ENCODE measurements at places on chromosomes 7 and 10. TPM values are rescaled to one million over a fixed set of nuclear protein-coding genes. Genes with fewer than 3 reads are reported as not detected.

MRPS17 gene
- total RNA-seq: 9.8 TPM

PLEKHS1 gene
- total RNA-seq: not detected

SAMD9 gene
- not detected for total RNA-seq

JAKMIP3 gene
- total RNA-seq: 0.31 TPM

TRIL gene
- 14.3 TPM for total RNA-seq

GRCh38 chr7:145665499-145666258, 450.9 kb upstream of the CNTNAP2 start:
- H3K36me3 ChIP-seq: no peaks in the 10 kb centered on the region
- no peak overlapping the region for H3K27ac ChIP-seq
- no peaks in the 10 kb centered on the region for H3K4me1 ChIP-seq
- no peak for DNase-seq

GRCh38 chr7:105675934-105676371, 94.7 kb upstream of the EFCAB10 start:
- no peaks in the 10 kb centered on the region for H3K36me3 ChIP-seq
- no peaks in the 10 kb centered on the region for H3K4me1 ChIP-seq
- DNase-seq: no peak
- H3K4me3 ChIP-seq: no peak overlapping the region
- H3K27ac ChIP-seq: no peak overlapping the region

- peak; percentile 53 for DNase-seq
- H3K4me1 ChIP-seq: peaks cover 16% of the 10 kb centered on the region
- H3K4me3 ChIP-seq: peak overlapping the region; percentile 93
- H3K27ac ChIP-seq: no peak overlapping the region
- H3K36me3 ChIP-seq: no peaks in the 10 kb centered on the region
- peaks cover 20% of the 10 kb centered on the region for H3K27me3 ChIP-seq
These were observed 1.8 kb downstream of the ZMYND11 start for GRCh38 chr10:137031-137430.

- H3K36me3 ChIP-seq: no peaks in the 10 kb centered on the region
- H3K27me3 ChIP-seq: peaks cover 17% of the 10 kb centered on the region
- H3K27ac ChIP-seq: no peak overlapping the region
These were observed 1.5 kb downstream of the IL6 start for GRCh38 chr7:22728401-22729029.

DNA sequence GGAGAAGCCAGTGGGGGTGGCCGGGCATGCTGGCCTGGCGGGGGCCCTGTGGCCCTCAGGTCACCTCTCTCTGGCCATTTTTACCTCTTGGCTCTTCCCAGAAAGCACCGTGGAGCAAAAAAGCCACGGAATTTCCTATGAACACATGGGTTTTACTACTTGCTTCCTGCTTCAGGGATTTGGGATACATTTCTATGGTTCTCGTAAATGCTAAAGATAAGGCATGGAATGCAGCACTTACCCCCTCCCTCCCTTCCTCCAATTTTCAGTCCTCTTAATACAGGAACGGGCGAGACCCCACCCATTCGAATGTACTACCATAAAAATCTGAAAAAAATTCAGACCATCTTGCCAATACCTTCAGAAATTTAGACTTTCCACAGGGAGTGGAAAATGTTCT, 279.7 kb downstream of the ARHGAP12 start:
- no peak overlapping the region for H3K27ac ChIP-seq
- no peak overlapping the region for H3K4me3 ChIP-seq
- no peaks in the 10 kb centered on the region for H3K4me1 ChIP-seq
- no peaks in the 10 kb centered on the region for H3K27me3 ChIP-seq
- no peak for DNase-seq

Measured in neural progenitor cell (in vitro differentiated cells).